ENCODE measurements at places on chromosomes 5 and 9.

DNA sequence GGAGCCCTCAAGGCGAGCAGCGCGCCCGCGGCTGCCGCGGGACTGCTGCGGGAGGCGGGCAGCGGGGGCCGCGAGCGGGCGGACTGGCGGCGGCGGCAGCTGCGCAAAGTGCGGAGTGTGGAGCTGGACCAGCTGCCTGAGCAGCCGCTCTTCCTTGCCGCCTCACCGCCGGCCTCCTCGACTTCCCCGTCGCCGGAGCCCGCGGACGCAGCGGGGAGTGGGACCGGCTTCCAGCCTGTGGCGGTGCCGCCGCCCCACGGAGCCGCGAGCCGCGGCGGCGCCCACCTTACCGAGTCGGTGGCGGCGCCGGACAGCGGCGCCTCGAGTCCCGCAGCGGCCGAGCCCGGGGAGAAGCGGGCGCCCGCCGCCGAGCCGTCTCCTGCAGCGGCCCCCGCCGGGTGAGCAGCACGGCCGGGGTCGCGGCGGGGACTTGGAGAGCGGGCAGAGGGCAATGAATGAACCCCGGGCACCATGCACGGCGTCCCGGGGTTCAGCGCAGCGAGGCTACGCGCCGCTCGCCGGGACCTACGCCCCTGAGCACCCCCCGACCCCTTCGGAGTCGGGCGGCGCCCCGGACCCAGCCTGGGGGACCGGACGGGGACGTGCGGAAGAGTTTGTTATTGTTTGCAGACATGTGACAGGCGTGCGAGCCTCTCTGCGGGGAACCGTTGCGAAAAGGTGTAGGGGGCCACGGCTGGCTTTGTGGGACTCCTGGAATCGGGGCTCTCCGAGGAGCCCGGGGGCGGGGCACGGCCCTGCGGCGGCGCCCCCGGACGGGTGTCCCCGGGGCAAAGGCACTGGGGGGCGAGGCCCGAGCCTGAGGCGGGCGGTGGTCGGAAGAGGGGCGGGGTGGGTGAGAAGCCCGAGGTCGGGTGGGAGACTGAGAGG lies 553 bp downstream of the MAP3K1 start:
- peak; percentile 70 for DNase-seq

DNA sequence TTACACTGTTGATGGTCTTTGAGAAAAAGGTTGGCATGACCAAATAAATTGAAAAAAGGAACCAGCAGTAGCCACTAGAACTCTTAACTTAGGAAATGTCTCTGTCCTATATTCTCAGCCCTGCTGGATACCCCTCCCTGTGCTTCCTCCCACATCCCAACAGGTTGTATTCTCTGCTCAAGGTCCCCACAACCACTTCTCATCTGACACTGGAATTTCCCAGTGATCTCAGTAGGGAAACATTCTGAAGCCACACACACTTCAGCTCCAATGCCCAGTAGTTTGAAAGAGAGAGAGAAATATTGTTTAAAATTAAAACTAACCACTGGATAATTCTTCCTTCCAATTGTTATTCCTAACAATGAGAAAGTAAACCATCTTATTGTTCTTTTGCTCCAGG lies 30.0 kb upstream of the NREP start:
- DNase-seq: no peak

DNA sequence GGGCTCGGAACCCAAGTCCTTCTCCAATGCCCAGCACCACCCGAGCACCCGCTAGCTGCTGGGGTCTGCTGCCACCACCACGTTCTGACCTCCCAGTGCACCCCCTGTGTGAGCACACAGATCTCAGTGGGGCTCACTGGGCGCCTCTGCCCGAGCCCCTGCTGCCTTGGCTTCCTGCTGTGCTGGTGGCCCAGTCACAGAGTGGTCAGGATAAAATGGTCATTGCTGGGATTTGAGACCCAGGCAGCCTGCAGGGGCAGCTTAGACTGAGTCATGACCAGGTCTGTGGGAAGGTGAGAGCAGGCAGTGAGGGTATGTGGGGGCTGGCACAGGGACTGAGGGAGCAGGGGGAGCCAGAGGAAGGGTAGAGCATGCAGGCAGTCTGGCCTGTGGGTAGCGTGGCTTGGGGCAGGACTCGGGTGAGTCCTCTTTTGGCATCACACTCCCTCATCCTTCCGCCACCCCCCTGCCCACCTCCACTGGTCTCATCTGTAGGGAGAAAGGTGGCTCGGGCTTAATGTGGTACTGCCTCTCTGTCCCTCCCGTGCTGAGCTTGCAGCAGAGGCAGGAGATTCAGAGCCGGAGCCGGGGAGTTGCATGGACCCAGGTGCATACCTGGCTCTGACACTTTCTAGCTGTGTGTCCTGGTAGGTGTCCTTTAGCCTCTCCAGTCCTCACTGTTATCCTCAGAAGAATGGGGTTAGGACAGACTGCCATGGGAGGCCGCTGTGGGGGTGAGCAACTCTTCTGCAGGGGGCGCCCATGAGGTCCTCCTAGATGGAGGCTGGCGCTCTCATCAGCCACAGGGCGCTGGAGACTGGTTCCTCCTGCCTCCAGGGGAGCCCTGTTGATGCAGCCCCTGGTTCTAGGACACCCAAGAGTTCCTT lies 32.1 kb downstream of the USP20 start:
- no peak for DNase-seq

GRCh38 chr9:109242741-109243140 lies 75.7 kb upstream of the FRRS1L start:
- DNase-seq: no peak

DNA sequence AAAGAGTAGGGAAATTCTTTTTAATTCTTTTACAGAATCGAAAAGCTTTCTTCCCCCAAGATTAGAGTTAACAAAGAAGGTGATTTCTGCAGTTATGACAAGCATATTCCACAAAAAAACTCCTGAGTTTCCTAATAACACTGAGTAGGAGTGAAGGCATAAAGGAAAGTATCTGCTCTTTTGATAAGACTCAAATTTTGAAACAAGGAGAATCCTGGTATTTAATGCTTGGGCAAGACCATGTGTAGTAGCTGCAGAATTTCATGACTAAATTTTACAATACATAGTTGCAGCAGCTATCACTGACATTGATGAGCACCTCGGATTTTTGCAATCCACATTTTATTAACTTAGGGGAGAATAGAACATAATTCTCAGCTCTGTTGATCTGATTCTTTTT lies 92.6 kb downstream of the MARCHF3 start:
- no peak for DNase-seq

- DNase-seq: no peak
Measured at GRCh38 chr9:134391319-134392231, 65.3 kb downstream of the RXRA start.

DNA sequence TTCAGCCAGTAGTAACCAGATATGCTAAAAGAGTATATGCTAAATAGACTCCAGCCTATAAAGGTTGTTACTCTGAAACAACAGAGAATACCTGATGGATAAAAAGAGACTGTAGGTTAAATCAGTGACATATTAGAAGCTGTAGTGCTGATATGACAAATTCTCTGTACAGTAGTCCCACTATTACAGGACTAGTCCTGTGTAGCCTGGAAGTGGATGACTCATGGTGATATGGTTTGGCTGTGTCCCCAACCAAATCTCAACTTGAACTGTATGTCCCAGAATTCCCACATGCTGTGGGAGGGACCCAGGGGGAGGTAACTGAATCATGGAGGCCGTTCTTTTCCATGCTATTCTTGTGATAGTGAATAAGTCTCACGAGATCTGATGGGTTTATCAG lies 276.2 kb upstream of the POU5F2 start:
- no peak for DNase-seq

DNA sequence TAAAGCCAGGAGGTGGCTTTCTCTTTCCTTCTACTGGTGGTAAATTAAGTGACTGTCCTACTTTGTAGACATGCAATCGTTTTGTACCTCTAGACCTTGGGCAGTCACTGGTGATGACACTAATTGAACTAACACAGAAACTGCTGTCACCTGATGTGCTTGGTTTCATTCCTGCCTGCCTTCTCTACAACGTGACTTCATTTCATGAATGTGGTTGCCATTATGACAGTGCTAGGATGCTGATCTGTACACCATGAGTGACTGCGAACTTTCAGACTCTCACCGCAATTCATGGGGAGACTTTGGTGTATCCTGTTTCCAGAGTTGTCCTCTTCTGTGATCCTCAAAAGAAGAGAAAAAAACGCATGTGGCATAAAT lies 47.5 kb downstream of the UBE2QL1 start:
- DNase-seq: no peak

GRCh38 chr5:141100243-141100805 lies at the start of gene PCDHB3:
Gene PCDHB3 (plus strand): TSS chr5:141100473. CDS start chr5:141100650, 177 bp downstream.
- DNase-seq: peak; percentile 30

- no peak for DNase-seq
Measured at GRCh38 chr5:135615171-135615570, 36.4 kb upstream of the CXCL14 start.

DNA sequence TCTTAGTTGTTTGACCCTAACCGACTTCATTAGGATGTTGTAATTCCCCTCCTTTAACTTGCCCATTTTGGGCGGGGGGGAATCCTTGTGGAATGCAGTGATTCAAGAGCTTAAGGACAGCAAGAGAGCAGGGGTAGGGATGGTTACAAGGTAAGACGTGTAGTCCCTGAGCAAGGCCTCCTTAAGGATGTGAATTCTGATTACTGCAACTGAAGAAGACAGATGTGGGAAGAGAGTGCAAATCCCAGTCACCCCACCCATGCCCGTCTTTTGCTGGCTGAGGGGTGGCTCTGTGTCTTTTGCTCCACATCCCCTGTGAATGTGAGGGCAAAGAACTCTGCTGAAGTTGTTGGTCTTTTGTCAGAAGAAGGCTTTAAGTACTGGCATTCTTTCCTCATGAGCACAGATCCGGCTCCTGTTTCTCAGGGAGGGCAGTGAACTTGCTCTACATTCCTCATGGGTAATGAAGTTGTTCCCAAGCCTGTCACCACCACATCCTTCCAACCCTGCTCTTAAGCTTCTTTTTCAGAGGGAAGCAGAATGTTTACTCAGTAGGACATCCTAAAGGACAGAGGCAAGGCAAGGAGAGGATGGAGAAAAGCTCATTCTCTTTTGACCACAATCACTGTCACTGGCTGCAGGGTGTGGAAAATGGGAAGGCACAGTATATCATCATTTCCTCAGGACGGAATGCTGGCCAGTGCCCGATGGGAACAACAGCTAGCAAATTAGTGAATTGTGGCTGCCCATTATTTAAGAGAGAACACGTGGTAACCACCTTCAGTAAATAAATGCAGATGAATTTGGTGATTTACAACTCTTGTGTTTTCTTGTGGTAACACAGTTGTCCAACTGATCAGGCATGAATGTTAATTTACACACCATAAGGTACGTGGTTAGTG lies 61.5 kb downstream of the RAI14 start:
- DNase-seq: no peak

- DNase-seq: no peak
Measured at GRCh38 chr9:18618862-18619261, 144.9 kb downstream of the ADAMTSL1 start.

DNA sequence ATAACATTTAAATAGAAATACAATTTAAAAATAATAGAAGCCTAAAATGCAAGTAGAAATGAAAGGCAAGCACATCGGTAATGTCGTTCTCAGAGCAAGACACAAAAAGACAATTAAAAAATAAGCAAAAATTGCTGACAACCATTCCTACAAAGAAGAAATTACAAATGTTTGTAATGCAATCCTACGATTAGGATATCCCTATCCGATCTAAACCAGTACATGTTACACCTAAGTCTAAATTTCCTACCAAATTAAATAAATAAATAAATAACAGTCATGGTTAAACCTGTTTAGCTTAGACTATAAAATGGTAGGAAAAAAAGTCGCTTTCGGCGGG lies 90.0 kb downstream of the ANXA2R start:
- DNase-seq: no peak

- no peak for DNase-seq
Measured at GRCh38 chr9:131942146-131942720, 137.4 kb downstream of the MED27 start.

Data from hippocampal formation (tissue), 2 donors.